WTC11 (cell line): ENCODE measurements at places on chromosomes 2 and 18. TPM values are rescaled to one million over a fixed set of nuclear protein-coding genes. Genes with fewer than 3 reads are reported as not detected.

GRCh38 chr18:57749604-57749970 lies 53.5 kb downstream of the ATP8B1 start:
- DNase-seq = no peak

DNA sequence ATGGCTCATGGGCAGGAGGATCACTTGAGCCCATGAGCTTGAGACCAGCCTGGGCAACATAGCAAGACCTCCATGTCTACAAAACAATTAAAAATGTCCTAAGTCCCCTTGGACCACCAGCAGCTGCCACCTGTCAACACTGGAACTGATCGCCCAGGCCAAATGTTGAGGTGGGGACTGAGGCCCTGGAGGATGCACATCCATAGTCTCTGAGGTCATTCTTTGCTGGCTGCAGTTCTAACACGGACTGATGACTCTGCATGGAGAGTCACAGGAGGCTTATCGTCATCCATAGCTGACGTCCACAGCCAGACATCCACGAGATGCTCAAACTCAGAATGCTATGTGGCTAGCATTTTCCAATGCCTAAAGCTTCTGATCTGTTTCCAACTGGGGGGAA lies 151.3 kb downstream of the BCL2 start:
- DNase-seq = no peak

- DNase-seq = no peak
Observed at GRCh38 chr2:120854766-120855530, 119.3 kb downstream of the GLI2 start.

DNA sequence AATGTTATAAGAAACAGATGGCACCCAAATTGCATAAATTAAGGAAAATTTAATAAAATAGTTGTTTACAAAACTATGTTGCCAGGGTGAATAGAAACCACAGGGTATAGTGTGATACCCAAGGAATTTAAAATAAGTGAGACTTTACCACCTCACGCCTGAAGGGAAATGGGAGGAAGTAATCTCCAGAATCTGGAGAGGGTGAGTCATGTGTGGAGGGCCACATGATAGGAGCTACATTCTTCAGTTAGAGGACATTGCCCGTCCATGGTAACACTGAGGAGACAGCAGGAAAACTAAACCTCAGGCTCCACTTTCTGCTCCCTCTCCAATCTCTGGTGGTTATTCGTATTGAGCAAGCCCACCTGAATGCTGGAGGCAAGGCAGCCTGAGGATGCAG lies 97.2 kb upstream of the NXPH2 start:
- DNase-seq = no peak

DNA sequence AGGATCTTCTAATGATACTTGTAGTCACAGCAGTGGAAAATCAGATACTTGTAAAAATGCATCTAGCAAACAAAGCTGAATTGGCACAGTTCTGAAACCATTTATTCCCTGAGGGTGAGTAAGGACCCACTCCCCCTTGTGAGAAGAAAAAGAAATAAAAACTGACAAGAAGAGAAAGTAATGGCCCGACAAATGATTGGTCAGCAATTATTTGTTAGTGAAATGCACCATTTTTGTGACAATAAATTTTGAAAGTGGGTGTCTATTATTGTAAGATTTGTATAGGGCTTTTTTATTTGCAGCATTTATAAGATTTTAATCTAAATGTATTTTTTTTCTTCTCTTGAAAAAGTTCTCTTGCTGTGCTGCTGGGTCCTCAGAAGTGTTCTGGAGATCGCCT lies 600.8 kb downstream of the STK39 start:
- no peak for DNase-seq

DNA sequence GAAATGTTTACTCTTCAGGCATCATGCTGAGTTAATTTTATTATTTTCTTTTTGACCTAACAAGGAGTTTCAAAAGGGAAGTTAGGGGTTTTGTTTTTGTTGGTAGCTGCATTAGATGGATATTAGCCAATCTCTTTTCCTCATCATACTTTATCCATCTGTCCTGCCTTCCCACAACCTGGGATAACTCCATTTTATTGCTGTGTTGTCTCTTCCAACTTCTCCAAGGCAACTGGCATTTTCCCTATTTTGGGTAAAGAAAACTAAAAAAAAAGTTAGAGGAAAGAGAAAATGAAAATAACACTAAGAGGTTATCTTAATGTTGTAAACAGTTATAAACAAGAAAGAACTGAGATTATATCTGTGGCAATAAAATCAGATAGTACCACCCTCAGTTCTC lies 147.0 kb downstream of the PID1 start:
- DNase-seq = no peak

GRCh38 chr2:121969166-121969565 lies 213.7 kb downstream of the TSN start:
- no peak for DNase-seq

DNA sequence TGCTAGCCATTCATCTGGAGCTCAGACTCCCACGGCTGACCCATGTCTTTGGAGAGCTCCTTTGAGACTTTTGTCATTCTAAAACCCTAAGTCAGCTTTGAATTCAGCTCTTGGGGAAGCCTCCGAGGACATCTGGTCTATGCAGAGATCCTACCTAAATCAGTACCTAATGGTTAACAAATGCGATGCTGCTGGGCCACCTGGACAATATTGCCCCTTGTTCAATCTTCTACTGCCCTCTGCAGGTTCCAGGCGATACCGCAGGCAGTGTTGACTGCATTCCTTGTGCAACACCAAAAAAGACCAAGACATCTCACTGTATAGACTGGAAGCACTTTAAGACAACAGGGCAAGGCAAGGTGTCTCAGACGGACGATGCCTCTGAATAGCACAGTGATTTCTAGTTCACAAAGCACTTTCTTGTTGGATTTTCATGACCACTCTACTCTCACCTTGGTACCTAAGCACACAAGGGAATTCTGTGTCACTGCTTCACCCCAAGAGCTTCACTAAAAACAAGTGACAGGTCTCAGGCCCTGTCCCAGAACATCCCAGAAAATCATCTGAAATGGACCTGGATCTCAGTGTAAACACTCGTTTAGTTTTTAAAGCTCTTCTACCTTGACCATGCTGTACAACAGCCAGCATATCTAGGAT lies 80.9 kb downstream of the XDH start:
- peak; percentile 93 for DNase-seq

- DNase-seq = no peak
Observed at GRCh38 chr2:85605406-85606115, 3.1 kb upstream of the TMEM150A start.

DNA sequence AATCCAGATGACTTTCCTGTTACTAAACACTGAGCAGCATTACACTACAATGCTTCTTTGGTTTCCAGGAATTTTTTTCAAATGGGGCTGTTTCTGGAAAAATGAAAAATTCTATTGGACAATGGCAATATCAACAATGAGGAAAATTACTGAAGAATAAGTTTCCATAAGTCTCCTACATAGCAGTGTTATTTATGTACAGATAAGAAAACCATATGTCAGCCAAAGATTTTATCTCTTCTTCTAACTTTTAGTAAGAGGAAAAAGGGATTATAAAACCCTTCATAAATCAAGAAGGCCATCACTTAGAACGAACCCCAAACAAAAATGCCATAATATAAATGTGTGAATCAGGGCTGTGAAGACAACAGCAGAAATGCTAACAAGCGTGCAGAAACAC lies 31.6 kb upstream of the NOSTRIN start:
- DNase-seq = no peak

DNA sequence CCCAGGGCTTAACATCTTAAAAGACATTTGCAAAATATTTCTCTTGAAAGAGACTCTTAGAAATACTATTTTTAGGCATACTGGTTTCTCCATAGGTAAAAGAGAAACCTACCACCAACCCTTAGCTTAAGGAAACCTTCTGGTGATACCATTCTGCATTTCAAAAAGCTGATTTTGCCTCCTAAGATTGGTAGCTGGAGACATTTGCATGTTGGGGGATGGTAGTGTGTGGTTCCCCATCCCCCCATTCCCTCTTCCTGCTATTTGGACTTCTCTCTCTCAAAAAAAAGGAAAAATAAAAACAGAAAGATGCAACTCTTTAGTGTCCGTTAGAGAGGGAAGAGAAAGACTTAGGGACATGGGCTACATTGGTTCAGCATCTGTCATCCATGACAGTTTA lies 4.2 kb downstream of the LRRTM1 start:
- DNase-seq = no peak

DNA sequence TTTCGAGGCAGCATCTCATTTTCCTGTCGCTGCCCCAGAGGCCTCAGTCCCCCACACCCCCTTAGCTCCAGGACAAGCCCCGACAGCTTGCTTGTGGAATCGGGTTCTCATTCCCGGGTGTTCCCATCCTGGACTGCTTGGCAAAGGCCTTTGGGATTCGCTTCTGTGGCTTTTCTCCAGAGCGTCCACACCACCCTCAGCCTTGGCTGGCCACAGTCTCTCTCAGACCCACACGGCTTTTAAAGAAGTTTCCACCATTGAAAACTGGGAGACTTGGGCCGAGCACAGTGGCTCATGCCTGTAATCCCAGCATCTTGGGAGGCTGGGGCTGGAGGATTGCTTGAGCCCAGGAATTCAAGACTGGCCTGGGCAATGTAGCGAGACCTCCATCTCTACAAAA lies 2.7 kb downstream of the ESPNL start:
- DNase-seq = no peak

Gene ZNF892
- total RNA-seq = 9.4 to 10.8 TPM (median 10.3 TPM) in 3 replicates

Gene HOXD13
- not detected in 3 replicates for total RNA-seq

Gene G6PC2
- not detected in 3 replicates for total RNA-seq

Gene TDRD15
- not detected in 3 replicates for total RNA-seq

Gene KATNAL2
- 9.9 to 12.1 TPM (median 11.7 TPM) in 3 replicates for total RNA-seq

Gene SEMA4C
- total RNA-seq = 80.0 to 81.6 TPM (median 80.4 TPM) in 3 replicates
